ENCODE measurements at places on chromosomes 16 and 17. TPM values are rescaled to one million over a fixed set of nuclear protein-coding genes. Genes with fewer than 3 reads are reported as not detected.

PSMC3IP gene
- total RNA-seq: 25.2 TPM

ARL16 gene
- total RNA-seq: 26.1 TPM

NXN gene
- 126 TPM for total RNA-seq

KRT27 gene
- total RNA-seq: not detected

WDR45B gene
- total RNA-seq: 68.4 TPM

ZG16 gene
- total RNA-seq: not detected

CEP295NL gene
- total RNA-seq: 0.29 TPM

SLC22A31 gene
- 0.45 TPM for total RNA-seq

C17orf100 gene
- 0.67 TPM for total RNA-seq

PCTP gene
- 27.8 TPM for total RNA-seq

C1QL1 gene
- not detected for total RNA-seq

RBFOX1 gene
- total RNA-seq: not detected

ITGAD gene
- not detected for total RNA-seq

SETD6 gene
- 14.4 TPM for total RNA-seq

TBC1D3B gene
- total RNA-seq: 9.5 TPM

NMT1 gene
- total RNA-seq: 143 TPM

KCTD19 gene
- not detected for total RNA-seq

TNFRSF17 gene
- total RNA-seq: not detected

PRSS33 gene
- total RNA-seq: not detected

VWA3A gene
- total RNA-seq: 0.21 TPM

FZD2 gene
- total RNA-seq: 4.5 TPM

HLF gene
- total RNA-seq: 0.32 TPM
